ENCODE measurements at places on chromosomes 3 and 15. TPM values are rescaled to one million over a fixed set of nuclear protein-coding genes. Genes with fewer than 3 reads are reported as not detected.

- DNase-seq: no peak
Measured at GRCh38 chr15:48413304-48413703, 82.1 kb downstream of the DUT start.

- no peak for DNase-seq
Measured at GRCh38 chr15:31472636-31473384, 146.2 kb downstream of the KLF13 start.

DNA sequence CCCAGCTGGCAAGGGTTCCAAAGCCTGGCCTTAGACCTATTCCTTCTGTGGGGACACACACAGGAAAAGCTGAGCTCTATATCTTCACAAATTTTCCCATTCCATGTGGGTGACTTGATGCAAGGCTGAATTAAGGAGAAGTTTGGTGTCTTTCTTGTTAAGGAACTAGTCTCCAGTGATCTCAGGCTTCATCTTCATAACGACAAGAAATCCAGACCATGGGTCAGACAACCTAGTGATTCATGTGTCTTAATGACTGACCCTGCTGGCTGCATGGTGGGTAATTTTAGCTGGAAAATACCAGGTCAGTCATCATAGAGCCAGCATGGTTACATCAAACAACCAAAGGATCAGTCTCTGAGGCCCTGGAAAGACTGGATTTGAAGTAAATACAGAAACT is 112.7 kb upstream of the SLC4A7 start:
- no peak for DNase-seq

DNA sequence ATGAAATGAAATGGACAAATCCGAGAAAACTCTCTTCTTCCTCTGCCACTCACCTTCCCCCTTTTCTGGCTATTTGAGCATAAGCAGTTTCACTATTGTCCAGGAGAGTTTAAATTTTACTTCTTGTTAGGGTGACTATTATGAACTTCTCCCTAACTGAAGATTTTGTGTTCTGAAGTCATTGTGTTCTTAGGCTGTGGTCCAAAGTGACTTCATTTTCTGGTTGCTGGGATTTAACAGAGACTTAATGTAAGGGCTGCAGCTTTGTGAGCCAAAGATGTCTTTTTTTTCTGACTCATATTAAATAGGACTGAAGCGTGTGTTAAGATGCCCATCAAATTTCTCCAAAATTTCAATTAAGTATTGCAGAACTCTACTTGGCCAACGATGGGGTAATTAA is 46.5 kb upstream of the FSTL1 start:
- DNase-seq: peak; percentile 28

Gene FAM107A
- not detected for total RNA-seq

- no peak for DNase-seq
Measured at GRCh38 chr15:91521996-91522395, 331.5 kb upstream of the SLCO3A1 start.
